ENCODE measurements at places on chromosomes 11 and 22. TPM values are rescaled to one million over a fixed set of nuclear protein-coding genes. Genes with fewer than 3 reads are reported as not detected.

Gene TPST2
- total RNA-seq: 42.0 TPM

Gene ALDH3B1
- total RNA-seq: 22.0 TPM

Gene POTEH
- not detected for total RNA-seq

Gene C11orf21
- total RNA-seq: not detected

Gene SSTR3
- total RNA-seq: not detected

Gene HORMAD2
- not detected for total RNA-seq

Gene HTR3B
- total RNA-seq: not detected

Gene SCGB1C1
- total RNA-seq: not detected

Gene OR51I1
- not detected for total RNA-seq

Gene OSBPL5
- 52.1 TPM for total RNA-seq

Gene ZW10
- total RNA-seq: 33.6 TPM

Gene OR8D4
- not detected for total RNA-seq

Gene TRIM68
- 6.3 TPM for total RNA-seq

Gene INS
- total RNA-seq: not detected

Gene OR51E2
- total RNA-seq: 0.22 TPM

Gene NR1H3
- 15.0 TPM for total RNA-seq

Gene ADM
- 87.1 TPM for total RNA-seq

Gene SERHL2
- 1.8 TPM for total RNA-seq

Gene EXPH5
- 0.22 TPM for total RNA-seq

Gene TPH1
- total RNA-seq: 0.14 TPM

Gene TCF20
- 39.7 TPM for total RNA-seq

Gene SCGB1A1
- total RNA-seq: not detected

Gene PATE4
- total RNA-seq: not detected

Gene PKDREJ
- not detected for total RNA-seq

Gene CXCR5
- total RNA-seq: not detected

Gene TXNRD2
- 28.8 TPM for total RNA-seq

Gene HEPN1
- not detected for total RNA-seq

Gene LUZP2
- total RNA-seq: not detected

Gene PKP3
- total RNA-seq: 1.3 TPM

Gene SAA4
- not detected for total RNA-seq

Gene FAM111A
- 30.6 TPM for total RNA-seq

Gene ANGPTL5
- not detected for total RNA-seq

Gene BTBD18
- total RNA-seq: not detected

Gene OR5B2
- not detected for total RNA-seq

Gene AIP
- 87.1 TPM for total RNA-seq

Gene MMP12
- 5.6 TPM for total RNA-seq

Gene OR52N4
- total RNA-seq: not detected

Gene C1QTNF5
- 6.8 TPM for total RNA-seq

Gene KCNK4
- under 0.01 TPM for total RNA-seq

Gene ALKBH8
- total RNA-seq: 13.5 TPM

Gene ARHGAP42
- total RNA-seq: 17.3 TPM

Gene CALCA
- not detected for total RNA-seq

Gene MRGPRD
- not detected for total RNA-seq

Gene MS4A1
- not detected for total RNA-seq

Gene SLC5A1
- total RNA-seq: not detected

Gene GLB1L3
- total RNA-seq: not detected

Gene TSPO
- 216 TPM for total RNA-seq

Gene PGA5
- not detected for total RNA-seq

Gene MUC5B
- not detected for total RNA-seq

Gene ARHGAP8
- under 0.01 TPM for total RNA-seq

Gene APOL5
- total RNA-seq: not detected

Gene OR8B3
- not detected for total RNA-seq

Gene OR52A1
- total RNA-seq: not detected

Gene PPM1F
- 21.7 TPM for total RNA-seq
